SJSA1 (cell line): ENCODE measurements at places on chromosomes 3 and 15.

DNA sequence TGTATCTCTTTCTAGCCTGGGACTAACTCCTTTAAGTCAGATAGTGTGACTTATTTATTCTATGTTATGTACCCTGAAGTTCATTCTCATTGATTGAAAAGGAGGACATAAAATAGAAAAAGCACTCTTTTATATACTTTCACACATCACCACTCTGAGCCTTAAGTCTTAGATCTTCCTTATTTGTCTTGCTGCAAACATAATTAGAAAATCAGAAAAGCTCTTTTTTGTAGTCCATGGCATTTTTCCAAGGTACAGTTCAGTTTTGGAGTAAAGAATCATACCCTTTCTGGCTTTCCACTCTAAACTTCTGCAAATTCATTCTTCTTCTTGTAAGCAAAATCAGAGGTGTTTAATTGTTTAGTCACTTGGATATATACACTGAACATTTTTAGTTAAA, 75.5 kb downstream of the AKAP13 start:
- DNase-seq: no peak

DNA sequence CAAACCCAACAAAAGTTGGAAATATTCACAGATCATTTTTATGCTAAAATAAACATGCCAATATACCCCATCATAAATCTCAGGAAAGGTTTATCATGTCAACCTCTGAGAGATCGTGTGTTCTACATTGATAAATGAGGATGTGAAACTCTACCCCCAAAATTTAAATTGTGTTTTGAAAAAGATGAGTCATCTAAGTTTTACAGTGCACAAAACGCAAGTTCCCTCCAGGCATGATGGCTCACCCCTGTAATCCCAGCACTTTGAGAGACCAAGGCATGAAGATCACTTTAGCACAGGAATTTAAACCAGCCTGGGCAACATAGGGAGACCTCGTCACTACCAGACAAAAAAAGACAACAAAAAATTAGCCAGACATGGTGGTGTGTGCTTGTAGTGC, 1487.0 kb upstream of the GBE1 start:
- no peak for DNase-seq

DNA sequence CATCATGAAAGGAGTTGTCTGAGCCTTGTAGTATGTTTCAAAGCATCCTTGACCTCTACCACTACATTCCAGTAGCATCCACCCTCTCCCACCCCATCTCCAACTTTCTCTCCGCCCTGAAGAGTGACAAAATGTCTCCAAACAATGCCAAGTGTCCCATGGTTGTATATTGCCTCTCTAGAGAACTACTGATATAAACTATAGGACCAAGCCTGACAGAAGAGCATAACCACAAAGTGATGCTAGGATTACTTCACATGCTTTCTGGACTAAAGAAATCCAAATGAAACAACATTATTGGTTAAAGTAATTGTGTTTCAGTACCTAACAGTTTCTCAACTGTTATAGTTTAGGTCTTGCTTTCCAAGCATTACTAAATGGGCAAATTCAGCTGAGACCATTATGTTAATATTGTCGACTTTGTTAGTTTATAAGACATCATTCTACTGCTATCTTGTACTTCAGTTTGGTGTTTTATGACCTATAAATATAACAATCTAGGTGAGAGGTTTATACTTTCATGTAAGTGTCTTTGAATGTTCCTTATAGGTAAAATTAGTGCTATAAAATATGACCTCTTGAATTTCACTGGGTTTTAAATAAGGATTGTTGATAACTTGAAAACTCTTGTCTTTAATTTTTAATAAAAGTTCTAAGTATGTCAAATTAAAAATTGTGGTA, 117.4 kb downstream of the SUCNR1 start:
- no peak for DNase-seq

DNA sequence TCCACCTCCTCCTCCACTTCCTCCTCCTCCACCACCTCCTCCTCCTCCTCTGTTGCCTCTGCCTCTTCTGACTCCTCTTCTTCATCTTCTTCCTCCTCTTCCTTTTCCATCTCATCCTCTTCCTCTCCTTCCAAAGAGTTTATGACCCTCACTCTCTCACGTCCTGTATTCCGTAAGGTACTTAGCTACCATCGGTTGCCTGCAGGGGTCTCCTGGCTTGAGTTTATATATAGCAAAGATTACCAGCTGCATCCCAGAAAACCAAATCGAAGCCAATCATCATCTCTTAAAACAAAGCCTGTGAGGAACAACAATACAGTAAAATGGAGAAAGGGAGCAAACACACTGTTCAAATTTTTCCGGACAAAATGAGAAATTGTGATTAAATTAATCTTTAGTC, 317.4 kb downstream of the C3orf38 start:
- DNase-seq: no peak

- no peak for DNase-seq
Measured at GRCh38 chr3:13150624-13151023, 77.4 kb upstream of the IQSEC1 start.

DNA sequence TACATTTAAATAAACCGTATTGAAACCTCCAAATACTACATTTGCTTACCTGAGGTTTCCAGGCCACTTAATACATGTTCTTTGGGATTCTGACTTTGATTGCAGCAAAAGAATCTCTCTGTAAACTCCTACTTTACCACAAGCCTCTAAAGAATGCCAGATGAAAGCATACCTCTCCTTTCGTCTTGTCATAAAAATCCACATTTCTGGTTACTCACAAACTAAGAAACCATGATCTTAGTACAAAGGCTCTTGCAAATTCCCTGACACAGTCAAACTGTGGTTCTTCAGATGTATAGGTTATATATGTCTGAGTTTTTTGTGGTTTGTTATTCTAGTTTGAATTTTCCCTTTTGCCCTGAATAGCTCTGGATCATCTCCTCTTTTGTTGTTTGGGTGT, 188.4 kb downstream of the RAP2B start:
- DNase-seq: peak; percentile 78

DNA sequence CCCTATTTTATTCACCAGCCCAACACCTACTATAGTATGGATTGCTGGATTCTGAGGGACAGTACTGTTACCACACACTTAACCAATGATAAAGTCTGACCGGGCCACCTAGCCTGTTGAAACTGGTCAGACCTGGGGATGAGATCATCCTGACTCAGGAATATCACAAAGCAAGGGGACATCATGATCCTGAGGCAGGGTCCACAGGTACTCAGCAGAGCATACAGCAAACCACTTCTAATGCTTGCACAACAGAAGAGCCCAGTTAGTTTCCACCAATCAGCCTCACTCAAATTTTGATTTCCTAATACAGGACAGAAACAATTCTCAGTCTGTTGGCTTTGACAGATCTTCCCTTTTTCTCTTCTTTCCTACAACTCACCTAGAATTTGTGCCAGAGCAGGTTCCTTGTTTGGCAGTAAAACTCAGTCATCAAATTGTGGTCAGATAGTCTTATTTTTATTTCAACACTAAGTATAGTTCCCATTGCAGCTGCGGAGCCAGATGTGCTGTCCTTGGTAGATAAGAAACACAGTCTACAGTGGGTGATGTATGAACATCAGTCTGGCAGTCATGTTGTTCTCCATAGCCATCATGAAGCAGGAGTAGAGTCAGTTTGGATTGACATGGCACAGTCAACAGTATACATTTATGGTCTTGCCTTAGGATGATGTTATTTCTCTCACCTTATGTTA, 90.1 kb upstream of the PRR23C start:
- DNase-seq: no peak

GRCh38 chr3:170699158-170700053, 113.5 kb upstream of the SLC7A14 start:
- no peak for DNase-seq

GRCh38 chr15:90080818-90081393, 21.4 kb downstream of the IDH2 start:
- DNase-seq: no peak

- no peak for DNase-seq
Measured at GRCh38 chr3:110624576-110624975, 447.0 kb upstream of the NECTIN3 start.

DNA sequence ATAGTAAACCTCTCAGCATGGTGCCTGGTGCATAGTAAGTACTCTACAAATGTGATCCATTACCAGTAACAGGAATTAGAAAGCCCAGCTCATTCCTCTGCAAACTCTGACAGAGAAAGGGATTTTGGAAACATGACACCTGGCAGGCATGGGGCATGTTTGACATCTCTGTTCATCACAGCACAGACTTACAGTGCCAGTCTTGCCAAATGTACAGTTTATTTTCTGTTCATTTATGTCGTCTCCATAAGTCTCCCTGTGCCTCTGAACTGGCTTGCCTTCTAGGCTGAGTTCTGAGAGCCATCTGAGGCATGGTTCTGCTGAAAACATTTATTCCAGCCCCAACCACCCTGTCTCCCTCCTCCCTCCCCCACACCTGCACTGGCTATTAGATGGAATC, 67.0 kb upstream of the CTDSPL start:
- no peak for DNase-seq

- no peak for DNase-seq
Measured at GRCh38 chr3:13715167-13715954, 164.5 kb downstream of the WNT7A start.

GRCh38 chr3:18900994-18901393, 247.3 kb upstream of the KCNH8 start:
- DNase-seq: no peak

GRCh38 chr3:41324156-41324475, 124.8 kb downstream of the CTNNB1 start:
- DNase-seq: no peak

GRCh38 chr15:45586601-45587094, 531 bp upstream of the BLOC1S6 start:
- no peak for DNase-seq

- DNase-seq: no peak
Measured at GRCh38 chr3:184282941-184283340, 7.1 kb downstream of the ECE2 start.

- DNase-seq: no peak
Measured at GRCh38 chr15:100002086-100002620, 268.9 kb upstream of the LYSMD4 start.

DNA sequence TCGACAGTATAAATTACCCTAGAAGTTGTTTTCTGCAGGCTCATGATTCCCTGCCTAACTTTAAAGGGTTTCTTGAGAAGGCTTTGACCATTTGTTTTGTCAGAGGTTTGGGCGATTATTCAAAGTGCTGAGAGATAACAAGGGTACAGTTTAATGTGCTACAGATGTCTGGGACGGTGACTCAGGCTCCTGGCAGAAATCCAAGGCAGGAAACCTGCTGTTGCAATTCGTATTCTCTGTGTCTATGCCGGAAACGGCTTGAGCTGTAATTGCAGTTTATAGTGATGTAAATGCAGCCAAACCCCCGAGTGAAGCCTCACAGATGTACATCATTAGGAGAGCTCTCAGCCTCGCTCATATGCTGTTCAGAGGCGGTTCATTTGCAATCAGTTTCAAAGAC, 65.6 kb downstream of the SYNPR start:
- peak; percentile 66 for DNase-seq

- DNase-seq: no peak
Measured at GRCh38 chr3:147423798-147424580, 14.8 kb downstream of the ZIC1 start.

DNA sequence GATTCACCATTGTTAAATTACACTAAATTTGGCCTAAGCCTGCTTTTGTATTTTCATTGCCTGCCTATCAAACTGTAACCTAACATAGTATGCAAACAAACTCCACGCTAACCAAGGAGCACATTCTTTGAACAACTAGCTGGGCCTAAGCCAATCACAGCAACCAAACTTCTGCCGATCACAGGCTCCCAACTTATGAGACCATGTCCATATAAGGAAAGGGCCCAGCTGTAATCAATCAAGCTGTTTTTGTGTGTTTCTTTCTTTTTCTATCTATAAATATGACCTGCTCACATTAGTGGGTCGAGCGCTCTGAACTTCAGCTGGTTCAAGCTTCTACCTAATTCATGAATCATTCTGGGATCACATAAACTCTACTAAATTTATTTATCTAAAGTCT, 473.6 kb downstream of the SI start:
- DNase-seq: no peak
